ENCODE measurements at places on chromosomes 11 and 22.

- peak; percentile 89 for DNase-seq
Measured at GRCh38 chr11:10605941-10606381, 37.5 kb upstream of the LYVE1 start.

DNA sequence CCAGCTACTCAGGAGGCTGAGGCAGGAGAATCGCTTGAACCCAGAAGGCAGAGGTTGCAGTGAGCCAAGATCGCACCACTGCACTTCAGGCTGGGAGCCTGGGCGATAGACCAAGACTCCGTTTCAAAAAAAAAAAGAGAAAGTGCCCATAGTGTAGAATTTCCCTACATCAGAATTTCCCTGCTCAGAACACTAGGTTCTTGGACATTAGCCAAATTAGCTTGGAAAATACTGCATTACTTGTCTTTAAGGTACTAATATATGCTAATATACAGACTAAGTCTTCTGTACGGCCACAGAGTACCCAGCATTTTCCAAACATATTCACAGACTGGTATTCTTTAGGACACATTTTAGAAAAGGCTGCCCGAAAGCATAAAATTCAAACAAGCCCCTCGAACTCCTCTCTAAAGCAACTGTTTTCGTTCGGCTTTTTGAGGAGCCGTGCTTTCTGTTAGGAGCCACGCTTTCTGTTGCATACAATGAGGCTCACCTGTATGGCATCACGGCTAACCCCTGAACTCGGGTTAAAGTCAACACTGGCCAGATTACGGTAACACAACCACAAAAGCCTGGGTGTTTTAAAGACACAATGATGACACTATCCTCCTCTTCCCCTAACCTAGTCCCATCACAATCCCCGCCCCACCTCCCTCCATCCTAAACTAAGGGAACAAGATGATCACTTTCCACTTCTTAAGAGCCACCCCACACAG, 18.4 kb downstream of the TNKS1BP1 start:
- no peak for DNase-seq

DNA sequence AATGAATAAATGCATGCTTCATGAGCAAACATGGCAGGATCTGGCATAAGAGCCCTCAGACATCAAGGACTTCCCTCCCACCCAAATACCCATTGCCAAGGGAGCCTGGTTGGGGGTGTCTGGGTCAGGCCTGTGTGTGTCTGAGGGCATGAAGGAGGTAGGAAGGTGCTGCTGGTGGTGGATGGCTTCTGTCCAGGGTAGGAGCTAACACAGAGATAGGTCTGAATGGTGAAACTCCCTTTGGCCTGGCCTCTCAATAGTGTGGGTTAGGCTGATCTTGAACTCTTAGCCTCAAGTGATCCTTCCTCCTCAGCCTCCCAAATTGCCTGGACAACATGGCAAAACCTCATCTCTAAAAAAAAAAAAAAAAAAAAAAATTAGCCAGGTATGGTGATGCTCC, 2.8 kb downstream of the AMPD3 start:
- no peak for DNase-seq

DNA sequence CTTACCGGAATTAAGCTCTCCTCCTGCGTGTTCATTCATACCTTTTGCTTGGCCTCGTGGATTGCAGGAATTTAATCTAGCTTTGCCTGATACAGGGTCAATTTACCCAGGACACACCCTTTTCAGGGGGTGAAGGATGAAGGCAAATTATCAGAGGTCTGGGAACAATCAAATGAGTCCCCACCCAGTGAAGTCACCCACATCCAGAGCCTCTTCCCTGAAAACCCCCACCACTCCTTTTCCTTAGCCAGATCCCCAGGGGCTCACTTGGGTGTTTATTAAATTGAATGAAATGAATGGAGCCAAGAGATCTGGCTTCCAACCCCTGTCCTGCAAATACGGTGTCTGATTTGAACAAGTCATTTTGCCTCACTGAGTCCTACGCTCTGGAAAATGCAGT, 31.0 kb upstream of the LIPT2 start:
- DNase-seq = no peak

- DNase-seq = no peak
Measured at GRCh38 chr11:104661901-104662300, 236.4 kb downstream of the CASP12 start.

DNA sequence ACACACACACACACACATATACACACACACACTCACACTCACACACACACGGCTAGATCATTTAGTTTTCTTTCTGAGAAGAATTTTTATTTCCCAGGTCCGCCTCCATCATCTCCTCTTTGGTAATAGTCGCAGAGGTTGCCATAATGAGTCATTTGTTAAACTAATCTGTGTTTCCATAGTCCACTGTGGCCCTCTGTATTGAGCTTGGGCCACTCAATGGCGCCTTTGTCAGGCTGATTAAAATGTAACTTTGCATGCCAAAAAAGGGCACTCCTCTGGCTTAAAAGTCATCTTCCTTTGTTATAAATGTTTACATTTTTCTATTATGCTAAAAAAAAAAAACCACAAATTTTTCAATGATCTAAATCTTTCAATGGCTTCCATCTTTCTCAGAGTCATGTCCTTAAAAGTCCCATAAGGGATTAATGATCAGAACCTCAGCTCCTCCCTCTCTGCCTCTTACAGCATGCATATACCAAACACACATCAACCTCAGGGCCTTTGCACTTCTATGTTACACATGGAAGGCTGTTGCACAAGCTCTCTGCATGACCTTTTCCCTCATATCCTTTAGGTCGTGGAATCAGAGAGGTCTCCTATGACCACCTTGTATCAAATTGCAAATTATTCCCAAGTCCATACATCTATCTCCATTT, 35.3 kb downstream of the EHF start:
- DNase-seq = no peak

GRCh38 chr11:83694191-83694910, 408.2 kb upstream of the CCDC90B start:
- peak; percentile 80 for DNase-seq

GRCh38 chr22:44941207-44941606, 68.6 kb downstream of the PHF21B start:
- no peak for DNase-seq
